Fibroblast of villous mesenchyme (primary cell): ENCODE measurements at places on chromosomes 12 and 14. TPM values are rescaled to one million over a fixed set of nuclear protein-coding genes. Genes with fewer than 3 reads are reported as not detected.

GRCh38 chr14:68663385-68664076 is 129.3 kb downstream of the ZFP36L1 start:
- peak; percentile 52 for DNase-seq

- peak; percentile 42 for DNase-seq
Observed at GRCh38 chr12:39272871-39273655, 169.9 kb downstream of the KIF21A start.

DNAJC22 gene
- total RNA-seq: 1.7 and 2.6 TPM in 2 replicates

GRCh38 chr14:91858536-91859275 is 8.6 kb downstream of the TC2N start:
- DNase-seq: peak; percentile 88

VASH1 gene
- total RNA-seq: 3.9 and 5.8 TPM in 2 replicates

DNA sequence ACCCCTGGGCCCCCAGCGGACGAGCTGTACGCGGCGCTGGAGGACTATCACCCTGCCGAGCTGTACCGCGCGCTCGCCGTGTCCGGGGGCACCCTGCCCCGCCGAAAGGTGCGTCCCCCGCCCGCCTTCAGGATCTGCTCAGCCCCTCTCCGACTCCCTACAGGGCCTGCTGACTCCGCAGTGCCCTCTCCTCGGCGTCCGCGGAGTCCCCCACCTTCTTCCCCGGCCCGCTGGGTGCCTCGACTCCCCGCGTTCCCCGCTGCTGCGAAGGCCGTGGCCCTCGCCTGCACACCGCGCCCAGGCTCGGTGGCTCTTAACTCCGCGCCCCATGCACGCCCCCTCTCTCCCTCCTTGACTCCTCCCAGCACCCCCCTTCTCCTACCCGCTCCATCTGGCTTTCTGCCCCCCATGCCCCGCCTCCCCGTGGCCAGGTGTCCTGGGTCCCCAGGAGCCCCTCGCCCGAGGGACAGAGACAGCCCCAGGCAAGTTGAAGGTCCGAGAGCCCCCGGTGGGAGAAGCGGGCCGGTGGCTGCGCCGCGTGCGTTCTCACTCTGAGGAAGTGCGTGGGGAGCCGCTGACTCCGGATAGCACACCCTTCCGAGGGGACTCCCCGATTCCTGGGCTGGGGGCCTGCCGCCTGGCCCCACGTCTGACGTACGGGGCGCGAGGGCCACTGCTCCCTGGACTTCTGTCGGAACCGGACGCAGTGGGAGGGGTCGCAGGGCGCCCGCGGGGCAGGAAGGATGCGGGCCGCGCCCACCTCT is 594 bp downstream of the TAMALIN start:
- no peak for DNase-seq

KLHL33 gene
- under 0.01 and 0.43 TPM in 2 replicates for total RNA-seq

DNA sequence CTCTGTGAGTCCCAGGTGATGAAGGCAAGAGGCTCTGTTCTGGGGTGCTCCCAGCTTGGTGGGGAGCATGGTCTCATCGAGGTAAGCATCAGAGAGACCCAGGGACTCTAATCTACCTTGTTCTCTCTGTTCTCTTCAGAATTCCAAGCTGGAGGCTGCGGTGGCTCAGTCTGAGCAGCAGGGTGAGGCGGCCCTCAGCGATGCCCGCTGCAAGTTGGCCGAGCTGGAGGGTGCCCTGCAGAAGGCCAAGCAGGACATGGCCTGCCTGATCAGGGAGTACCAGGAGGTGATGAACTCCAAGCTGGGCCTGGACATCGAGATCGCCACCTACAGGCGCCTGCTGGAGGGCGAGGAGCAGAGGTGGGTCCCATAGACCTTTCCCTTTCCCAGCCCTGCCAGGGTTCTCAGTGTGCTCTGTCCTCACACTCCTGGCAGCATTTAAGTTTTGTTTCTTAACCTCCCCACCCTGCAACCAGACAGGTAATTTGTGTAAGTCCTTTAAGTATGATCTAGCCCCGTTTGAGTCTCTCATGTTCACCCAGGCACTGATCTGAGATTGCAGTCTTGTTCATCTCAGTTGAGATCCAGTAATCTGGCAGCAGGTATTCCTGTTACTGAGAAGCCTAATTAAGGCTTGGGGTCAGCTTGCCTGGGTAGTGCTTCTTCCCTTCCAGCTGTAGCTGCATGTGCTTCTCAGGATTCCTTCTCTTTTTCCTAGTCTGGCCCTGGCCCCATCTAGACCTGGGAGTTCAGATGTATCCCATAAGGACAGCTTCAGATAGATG is 14.8 kb upstream of the KRT81 start:
- DNase-seq: no peak

RPAP3 gene
- total RNA-seq: 19.0 and 26.3 TPM in 2 replicates

LRRC10 gene
- not detected in 2 replicates for total RNA-seq

DNA sequence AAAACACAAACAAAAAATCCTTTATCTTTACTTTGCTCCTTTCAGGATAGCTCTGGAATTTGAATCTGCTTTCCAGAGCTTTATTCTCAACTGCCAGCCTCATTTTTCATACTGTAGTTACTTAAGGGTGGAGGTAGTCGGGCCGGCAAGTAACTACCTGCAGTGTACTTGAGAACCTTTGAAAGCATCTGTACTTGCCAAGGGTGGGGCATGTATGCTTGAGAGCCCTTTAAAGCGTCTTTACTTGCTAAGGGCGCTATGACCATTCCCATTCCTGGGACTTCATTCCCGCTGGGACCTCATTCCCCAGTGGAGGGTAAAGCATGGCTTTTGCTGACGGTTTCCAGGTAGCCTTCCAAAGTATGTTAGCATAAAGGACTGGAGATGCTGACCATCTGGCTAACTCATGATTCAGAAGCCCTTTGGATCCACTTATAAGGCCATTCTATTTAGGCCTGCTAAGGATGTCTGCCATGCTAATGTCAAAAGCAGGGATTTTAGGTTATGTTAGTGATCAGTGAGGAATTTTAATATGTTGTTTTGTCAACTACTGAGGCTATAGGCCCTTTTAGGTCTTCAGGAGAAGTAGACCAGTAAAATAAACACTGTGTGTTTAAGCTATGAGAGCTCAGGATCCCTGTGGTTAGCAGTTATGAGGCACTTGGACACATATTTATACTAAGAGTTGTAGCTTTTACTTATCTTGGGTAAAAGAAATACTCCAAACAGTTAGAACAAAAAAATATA is 74.9 kb downstream of the CRADD start:
- peak; percentile 98 for DNase-seq

DNA sequence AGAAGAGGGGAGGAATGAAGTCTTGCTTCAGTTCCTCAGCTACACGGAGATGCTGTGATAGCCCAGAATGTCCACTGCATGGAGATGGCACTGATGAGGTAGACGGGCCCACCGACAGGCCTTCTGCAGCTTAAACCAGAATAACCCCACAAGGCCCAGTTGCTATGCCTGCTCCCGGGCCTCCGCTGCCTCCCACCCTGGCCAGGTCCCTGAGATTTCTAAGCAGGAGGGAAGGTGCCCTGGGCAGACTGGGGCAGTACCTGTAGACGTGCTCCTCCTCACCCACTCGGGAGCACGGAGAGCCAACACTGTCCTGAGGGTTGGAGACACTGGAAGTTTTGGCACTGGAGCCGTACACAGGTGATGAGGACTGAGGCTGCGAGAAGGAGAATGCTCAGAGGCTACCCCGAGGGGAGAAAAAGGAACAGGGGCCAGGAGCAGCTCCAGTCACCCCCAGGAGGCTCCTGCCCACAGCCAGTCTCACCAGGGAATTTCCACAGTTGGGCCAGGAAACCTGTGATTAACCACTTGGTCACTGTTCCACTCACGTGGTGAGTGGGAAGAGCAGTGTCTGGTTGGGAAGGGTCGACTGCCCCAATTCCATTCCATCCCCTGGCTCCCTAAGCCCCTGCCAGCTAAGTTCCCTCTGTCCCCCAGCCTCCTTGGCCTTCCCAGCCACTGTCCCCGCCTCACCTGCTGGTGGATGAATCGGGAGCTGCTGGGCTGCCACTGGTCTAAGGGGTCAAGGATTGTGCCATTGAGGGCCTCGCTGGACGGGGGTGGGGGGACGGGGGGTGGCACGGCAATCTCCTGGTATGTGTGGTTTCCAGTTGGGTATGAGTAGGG is 22.8 kb upstream of the RPLP0 start:
- no peak for DNase-seq

ADGRD1 gene
- under 0.01 TPM in 2 replicates for total RNA-seq

TMTC1 gene
- total RNA-seq: 12.2 and 33.2 TPM in 2 replicates

- no peak for DNase-seq
Observed at GRCh38 chr12:69000540-69001243, 67.7 kb upstream of the CPM start.

- DNase-seq: peak; percentile 96
Observed at GRCh38 chr14:50955373-50956043, 11.2 kb upstream of the PYGL start.

TAS2R50 gene
- 5.8 and 7.3 TPM in 2 replicates for total RNA-seq

DNA sequence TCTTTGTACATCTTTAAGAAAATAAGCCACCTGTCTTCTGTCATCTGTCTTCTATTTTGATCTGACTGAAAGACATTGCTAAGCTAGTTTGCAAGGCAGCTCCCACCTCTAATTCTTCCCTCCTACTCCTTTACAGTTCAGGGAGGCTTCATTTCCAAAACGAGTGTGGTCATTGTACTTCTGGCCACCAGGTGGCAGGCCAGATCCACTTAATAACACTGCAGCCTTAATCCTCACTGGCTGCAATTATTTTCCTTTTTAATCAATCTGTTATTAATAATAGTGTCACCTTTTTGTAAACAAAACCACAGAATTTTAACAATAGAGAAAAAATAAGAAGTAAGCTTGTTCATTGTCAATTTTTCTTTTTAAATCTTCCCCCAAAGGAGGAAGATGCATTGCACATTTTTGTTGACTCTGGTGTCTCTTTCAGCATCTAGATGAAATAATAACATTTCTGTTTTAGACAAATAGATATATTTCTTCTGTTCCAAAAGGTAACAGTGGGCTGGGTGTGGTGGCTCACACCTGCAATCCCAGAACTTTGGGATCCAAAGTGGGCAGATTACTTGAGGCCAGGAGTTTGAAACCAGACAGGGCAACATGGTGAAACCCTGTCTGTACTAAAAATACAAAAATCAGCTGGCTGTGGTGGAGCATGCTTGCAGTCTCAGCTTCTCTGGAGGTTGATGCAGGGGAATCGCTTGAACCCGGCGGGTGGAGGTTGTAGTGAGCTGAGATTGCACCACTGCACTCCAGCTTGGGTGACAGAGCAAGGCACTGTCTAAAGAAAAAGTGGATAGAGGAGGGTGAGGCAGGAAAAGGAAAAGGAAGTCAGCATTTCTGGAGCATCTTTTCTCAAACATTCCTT is 23.3 kb downstream of the GABARAPL1 start:
- DNase-seq: peak; percentile 59

GRCh38 chr12:42094277-42094676 is 50.4 kb downstream of the GXYLT1 start:
- peak; percentile 80 for DNase-seq

DNA sequence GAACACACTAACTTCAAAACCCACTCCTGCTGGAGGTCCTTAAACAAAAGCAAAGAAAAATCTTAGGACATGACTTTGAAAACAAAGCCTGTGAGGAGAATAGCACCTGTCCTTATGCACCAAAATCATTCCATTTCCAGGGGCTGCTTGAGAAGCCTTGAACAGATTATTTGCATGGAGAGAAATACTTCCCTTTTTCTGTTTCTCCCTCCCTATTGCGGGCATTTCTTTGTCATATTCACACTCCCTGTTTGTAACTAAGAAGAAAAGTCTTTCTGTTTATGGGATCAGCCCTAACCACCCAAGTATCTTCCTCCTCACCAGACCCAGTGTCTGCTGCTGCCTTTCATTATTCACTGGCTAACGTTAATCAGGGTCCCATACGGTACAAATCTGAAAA is 218.8 kb downstream of the DPF3 start:
- DNase-seq: no peak

- DNase-seq: no peak
Observed at GRCh38 chr12:25433024-25433423, 120.1 kb downstream of the LMNTD1 start.

DNA sequence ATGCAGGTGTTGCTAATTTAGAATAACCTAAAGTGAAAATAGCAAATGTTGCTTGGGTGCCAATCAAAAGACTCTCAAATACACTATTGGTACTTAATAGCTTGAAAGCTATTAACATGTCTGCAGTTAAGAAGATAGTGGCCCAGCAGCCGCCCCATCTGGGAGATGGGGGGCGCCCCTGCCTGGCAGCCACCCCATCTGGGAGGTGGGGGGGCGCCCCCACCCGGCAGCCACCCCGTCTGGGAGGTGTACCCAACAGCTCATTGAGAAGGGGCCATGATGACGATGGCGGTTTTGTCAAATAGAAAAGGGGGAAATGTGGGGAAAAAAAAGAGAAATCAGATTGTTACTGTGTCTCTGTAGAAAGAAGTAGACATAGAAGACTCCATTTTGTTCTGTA is 923.1 kb upstream of the MDGA2 start:
- no peak for DNase-seq

DNA sequence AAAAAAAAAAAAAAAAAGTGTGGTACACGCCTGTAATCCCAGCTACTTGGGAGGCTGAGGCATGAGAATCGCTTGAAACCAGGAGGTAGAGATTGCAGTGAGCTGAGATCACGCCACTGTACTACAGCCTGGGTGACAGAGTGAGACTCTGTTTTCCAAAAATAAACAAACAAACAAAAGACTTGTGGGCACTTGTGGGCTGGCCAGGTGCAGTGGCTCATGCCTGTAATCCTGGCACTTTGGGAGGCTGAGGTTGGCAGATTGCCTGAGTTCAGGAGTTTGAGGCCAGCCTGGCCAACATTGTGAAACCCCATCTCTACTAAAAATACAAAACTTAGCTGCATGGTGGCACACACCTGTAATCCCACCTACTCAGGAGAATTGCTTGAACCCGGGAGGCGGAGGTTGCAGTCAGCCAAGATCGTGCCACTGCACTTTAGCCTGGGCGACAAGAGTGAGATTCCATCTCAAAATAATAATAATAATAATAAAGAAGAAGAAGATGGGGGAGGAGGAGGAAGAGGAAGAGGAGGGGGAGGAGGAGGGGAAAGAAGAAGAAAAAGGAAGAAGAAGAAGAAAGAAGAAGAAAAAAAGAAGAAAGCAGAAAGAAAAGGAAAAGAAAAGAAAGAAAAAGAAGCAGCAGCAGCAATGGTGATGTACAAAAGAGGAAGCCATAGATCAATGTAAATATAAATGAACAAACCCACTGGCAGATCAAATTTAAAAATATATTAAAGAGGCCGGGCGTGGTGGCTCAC is 27.9 kb upstream of the CCNT1 start:
- DNase-seq: no peak

DNA sequence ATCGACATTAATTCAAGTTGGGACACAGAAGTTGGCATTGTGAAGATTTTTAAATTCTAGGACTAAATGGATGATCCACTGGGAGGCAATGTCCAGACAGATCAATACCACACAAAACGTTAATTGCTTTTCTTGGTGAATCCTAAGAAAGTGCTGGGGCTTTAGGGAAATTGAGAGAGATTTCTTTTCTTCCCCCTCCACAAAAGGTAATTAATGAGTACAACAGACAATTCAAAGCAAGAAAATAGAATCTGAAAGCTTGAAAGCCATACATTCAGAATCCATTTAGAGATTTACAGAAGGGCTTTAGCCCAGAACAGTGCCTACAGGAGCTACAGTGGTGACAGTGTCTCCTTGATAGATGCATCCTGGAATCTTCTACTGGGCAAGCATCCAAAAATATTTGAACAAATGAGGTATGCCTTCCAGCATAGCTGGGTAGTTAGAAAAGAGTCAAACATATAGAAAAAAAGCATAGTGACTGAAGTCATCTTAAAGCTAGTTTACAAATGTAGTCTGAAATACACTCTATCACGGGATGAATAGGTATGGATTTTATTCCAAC is 718.1 kb downstream of the DIO2 start:
- no peak for DNase-seq
